ENCODE measurements at places on chromosomes 3 and 15. TPM values are rescaled to one million over a fixed set of nuclear protein-coding genes. Genes with fewer than 3 reads are reported as not detected.

- no peak for DNase-seq
Observed at GRCh38 chr15:38225381-38225780, 27.3 kb upstream of the SPRED1 start.

GRCh38 chr3:137554242-137554641, 209.9 kb upstream of the SOX14 start:
- no peak for DNase-seq

DNA sequence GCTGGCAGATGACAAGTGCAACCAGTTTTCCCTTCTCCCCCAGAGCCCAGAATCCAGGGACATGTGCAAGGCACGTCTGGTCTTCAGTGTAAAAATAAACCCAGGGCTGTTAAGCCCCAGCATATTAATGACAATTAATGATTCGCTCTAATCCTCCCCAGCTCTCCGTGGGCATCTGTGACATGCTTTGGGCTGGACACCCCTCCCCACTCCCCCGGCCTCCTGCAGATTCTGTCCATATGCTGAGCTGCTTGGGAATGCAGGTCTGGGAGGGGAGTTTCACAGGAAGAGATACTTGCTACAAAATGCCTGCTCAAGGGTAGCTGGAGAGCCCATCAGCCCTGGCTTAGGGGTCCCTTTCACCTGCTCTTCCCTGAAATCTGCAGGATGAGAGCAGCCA, 43.0 kb upstream of the NTRK3 start:
- DNase-seq = no peak

DNA sequence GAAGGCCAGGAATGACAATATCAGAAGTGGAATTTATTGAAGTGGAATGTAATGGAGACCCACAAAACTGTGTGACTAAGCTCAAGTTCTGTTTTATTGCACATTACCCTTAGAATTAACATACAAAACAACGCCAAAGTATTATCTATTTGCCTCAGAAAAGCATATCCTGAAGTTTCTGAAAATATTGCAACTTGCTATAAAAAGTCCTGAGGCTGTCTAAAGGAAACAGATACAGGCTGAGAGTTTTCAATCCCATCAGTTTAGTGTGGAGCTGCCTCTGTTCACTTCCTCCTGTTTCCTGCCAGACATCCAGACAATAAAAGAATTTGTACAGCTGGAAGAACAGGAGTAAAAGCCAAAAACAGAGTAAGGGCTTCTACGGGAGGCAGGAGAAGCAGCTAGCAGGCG, 108.8 kb downstream of the FBN1 start:
- DNase-seq = no peak

DNA sequence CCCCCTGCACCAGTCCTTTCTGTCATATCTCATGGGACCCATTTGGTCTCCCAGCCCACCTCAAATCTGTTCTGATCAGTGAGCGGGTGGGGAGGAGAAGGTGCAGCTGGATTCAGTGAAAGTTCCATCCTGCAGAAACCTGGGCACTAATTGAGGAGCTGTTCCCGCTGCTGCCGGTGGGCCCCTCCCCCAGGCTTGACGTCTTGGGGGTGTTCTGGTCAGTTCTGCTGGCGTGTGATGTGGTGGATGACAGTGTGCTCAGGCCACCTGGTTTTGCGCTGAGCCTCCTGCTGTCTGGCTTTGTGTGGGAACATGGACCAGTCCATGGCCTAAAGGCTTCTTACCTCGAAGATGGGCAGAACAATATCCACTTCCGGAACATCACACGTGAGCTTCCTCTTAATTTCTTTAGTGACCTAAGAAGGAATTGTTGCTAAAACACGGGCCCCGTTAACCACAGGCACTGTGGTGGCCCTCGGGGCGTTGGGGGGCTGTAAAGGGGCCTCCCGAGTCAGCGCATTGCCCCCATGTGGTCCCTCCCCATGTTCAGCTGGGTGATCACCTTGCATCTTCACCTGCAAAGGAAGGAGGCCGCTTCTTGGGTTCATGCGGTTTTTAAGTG, 59.7 kb downstream of the RGMA start:
- no peak for DNase-seq

DNA sequence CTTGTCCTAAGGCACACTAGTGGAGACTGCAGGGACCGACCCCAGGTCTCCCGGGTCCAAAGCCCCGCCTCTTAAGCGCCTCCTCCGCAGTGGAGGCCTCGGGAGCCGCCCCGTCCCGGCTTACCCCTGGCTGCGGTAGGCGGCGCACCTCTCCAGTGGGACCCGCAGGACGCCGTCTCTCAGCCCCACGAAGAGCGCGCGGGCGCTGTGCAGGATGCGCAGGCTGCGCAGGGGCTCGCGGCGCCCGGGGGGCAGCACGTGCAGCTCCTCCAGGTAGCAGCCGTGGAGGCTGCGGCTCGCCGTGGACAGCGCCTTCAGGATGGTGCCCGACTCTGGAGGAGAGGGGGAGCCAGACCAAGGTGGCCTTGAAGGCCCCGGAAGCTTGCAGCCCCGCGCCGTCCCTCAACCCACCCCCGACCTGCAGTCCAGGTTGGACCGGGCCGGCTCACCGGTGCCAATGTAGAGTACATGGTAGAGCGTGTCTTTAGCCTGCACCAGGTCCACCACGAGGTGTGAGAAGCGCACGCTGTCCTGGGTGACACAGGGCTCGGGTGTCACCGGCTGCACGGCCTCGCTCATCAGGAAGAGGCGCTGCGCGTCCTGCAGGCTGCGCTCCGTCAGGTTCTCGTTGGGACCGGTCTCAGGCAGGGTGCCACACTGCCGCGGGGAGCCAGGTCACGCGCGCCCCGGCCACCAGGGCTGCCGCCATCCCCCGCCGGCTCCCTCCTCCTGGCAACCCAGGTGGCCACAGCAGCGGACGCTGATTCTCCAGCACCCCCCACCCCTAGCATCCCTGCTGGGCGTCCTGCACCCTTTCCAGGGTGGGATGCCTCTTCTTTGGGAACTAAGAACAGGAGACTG, 105.5 kb downstream of the SEMA5B start:
- no peak for DNase-seq

- no peak for DNase-seq
Observed at GRCh38 chr15:69127306-69127705, 33.1 kb upstream of the GLCE start.

DNA sequence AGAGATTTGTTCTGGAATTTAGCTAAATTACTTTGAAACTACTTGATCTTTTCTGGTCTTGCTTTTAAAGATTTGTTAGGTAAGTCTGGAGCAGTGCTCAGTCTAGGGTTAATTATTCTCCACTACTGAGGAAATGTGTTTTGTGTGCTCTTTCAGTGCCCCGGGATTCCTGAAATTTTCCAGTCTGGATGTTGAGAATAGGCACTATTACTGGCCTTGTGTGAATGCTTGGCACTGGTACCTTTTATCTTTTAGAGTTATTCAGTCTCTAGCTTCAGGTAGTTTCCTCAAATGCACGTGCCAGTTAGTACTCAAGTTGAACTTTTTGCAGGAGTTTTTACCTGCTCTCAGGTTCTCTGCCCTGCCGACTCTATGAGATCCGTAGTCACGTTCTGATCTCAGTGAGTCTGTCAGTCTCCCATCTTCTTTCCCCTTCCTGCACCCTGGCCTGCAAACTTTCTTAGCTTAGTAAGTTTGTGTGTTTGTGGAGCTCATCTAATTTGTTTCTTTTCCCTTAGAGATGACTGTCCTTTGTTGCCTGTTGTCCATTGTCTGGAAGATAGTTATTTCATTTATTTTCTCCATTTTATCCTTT, 39.5 kb downstream of the TCF12 start:
- DNase-seq = no peak

GRCh38 chr3:46664971-46665762, 28.3 kb downstream of the ALS2CL start:
- DNase-seq = no peak

CHRFAM7A gene
- total RNA-seq = not detected

COX17 gene
- total RNA-seq = 36.0 TPM

IGDCC3 gene
- not detected for total RNA-seq

GUCA1C gene
- total RNA-seq = not detected

PLAAT1 gene
- total RNA-seq = 1.4 TPM

SLC12A8 gene
- 6.3 TPM for total RNA-seq

ESYT3 gene
- 0.06 TPM for total RNA-seq
